ENCODE measurements at places on chromosomes 3 and 15.

- DNase-seq = no peak
These were observed 8.3 kb downstream of the EOGT start for GRCh38 chr3:69005071-69005790.

DNA sequence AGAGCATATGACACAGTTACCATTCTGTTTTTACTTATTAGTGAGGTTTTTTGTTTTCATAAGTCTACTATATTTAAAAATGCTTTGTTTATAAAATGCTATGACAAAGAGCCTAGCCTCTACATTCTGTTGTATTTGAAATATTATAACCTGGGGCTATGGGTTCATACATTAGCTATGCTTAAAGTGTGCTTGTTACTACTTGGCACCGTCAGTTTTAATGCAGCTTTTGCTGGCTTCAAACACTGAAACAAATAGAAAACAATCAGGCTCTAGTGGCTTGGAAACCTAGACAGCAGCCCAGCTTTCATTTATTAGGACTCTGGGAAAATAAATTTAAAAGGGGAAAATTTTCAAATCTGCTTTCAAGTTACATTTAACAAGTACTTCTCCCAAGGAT is 635.9 kb downstream of the CADM2 start:
- DNase-seq = no peak

GRCh38 chr15:80568298-80568697 is 126.8 kb upstream of the ABHD17C start:
- no peak for DNase-seq

DNA sequence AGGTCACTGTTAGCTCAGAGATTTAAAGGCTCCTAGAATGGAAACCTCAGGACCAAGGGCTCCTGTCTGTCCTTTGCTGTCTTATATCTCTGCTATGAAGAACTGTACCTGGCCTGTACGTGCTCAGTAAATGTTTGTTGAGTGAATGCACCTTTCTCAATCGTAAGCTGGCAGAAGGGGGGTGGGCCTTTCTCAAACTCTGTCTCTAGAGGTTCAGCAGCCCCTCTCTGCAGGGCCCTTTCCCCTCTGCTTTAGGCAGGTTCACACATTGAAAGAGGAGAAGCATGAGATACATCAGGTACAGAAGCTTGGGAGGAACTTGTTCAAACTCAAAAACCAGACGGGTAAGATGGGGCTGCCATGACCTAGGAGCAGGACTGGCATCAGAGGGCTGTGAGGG is 155.6 kb downstream of the GOLGA6L4 start:
- no peak for DNase-seq

DNA sequence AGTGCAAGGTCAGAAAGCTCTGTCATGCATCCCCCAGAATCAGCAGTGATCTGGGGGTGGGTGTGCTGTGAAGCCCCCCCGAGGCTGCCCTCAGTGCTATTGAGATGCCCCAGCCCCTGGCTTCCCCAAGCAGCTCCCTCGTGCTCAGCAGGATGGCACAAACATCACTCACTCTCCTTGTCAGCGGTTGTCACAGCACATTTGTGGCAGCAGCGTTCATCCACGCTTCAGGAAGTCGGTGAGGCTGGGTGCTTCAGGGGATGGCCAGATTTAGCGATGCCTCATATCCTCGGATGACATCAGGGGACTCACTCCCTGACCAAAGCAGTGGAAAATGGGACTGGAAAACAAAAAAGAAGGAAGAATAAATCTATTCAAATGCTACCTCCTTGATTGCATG is 54.4 kb upstream of the SLC6A11 start:
- no peak for DNase-seq

DNA sequence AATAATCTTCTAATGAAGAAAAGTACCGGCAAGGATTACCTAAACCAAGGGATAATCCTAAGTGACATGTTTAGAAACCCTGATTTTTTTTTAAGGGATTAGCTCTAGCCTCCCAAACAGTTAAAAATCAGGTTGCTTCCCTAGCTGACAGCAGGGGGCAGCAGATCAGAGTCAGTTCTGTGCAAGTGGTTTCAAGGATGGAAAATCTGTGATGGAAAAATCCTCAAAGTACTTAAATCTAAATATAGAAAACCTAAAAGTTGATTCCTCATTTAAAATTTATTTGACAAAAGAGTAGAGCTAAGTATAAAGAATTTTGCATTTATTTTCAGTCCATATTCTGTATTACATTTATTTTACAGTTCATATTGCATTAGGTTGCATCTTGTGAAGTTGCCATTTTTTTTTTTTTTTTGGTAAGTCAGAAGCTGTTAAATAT is 107.6 kb downstream of the PEX5L start:
- no peak for DNase-seq

DNA sequence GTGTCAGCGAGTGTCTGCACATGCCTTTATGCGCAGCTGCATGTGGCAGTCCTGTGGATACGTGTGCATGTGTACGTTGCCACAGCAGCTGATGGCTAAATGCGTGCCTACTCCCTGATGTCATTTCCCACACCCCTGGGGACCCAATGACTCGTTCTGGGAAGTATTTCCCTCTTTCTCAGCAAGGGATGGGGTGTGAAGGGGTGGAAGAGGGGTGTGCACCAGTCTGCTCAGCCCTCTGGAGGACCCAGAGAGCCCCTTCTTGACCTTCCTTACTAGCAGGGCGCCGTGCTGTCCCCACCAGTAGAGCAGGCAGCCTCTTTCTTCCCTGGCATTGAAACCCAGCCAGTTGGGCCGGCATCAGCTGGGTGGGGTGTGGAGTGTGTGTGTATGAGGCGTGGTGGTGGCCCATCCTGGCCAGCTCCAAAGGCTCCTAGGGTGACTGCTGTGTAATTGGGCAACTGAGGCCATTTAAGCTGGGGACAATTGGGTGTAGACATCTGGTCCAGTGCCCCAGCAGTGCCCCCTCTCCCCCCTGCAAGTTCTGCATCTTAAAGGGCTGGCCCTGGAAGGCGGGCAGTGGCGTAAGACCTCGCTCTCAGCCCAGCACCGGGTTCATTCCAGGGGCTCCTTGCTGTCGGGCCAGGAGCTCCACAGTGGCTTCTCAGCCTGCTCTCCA is 19.2 kb downstream of the SNX33 start:
- no peak for DNase-seq

DNA sequence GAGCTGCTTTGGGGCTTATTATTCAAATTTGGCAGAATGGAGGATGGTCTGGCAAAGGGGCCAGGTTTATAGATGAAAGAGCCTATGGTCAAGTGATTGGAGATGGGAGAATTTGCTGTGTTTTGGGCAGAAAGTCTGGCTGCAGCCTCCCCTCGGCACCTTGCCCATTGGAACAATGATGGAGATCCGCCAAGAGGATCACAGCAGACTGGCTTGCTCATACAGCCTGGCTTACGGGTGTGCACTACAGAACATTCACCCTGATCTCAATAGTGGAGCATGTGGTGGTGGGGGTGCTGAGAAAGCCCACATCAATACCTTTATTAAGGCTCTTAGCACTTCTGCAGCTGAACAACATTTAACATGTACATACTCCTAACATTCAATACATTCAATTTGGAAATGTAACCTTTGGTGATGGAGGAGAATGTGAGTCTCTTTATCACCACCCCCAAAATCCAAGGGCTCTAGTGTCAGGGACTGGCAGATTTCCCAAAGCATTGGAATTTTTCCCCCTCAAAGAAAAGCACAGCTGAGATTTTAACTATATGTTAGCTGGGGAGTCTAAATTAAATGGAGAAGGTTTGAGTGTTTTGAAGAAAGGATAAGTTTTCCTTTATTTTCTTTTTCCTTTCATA is 118.4 kb upstream of the TMC3 start:
- DNase-seq = peak; percentile 59

GRCh38 chr15:89812011-89812846 is 2.4 kb downstream of the ANPEP start:
- DNase-seq = no peak

DNA sequence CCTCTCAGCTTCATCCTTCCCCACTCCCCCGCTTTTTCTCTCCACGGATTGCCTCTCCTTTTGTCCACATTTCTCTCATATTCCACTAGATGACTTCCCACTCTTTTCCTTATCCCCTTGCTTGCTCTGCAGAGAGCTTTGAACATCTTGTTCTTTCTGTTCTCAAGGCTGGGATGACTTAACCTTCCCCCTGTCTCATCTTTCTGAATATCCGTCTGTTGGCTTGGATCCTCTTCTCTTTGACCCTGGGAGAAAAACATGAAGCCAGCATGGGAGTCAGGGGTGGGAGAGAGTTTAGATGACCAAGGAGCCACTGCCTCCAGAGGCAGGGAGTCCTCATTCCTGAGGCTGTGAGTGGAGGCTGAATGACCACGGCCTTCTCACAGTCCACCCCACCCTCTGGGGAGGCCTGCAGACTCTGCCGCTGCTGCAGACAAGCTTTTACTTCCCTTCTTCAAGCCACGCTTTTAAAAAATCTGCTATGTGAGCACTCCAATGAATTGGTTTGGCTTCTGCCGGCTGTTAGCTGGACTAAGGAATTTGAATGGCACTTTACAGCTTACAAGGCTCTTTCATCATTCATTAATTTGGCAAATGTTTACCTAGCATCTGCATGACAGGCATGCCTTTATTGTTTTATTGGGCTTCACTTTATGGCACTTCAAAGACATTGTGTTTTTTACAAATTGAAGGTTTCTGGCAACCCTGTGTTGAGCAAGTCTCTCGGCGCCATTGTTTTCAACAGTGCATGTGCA is 111.6 kb upstream of the SLC6A6 start:
- DNase-seq = no peak

DNA sequence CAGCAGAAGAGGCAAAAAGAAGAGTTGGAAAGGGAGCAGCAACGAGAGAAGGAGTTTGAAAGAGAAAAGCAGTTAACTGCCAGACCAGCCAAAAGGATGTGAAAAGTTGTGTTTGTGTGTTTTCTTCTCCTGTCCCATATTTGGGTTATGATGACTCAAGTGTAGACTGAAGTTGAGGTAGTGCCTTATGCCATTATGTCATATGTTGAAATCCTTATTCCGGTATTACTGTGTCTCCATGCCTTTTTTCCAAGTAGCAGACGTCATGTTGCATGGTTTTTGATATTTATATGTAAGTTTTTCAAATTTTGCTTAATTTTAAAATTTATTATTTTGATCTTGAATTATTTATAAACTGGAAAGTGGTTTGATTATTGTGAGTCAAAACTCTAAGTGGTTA is 19.2 kb downstream of the BLOC1S6 start:
- no peak for DNase-seq

DNA sequence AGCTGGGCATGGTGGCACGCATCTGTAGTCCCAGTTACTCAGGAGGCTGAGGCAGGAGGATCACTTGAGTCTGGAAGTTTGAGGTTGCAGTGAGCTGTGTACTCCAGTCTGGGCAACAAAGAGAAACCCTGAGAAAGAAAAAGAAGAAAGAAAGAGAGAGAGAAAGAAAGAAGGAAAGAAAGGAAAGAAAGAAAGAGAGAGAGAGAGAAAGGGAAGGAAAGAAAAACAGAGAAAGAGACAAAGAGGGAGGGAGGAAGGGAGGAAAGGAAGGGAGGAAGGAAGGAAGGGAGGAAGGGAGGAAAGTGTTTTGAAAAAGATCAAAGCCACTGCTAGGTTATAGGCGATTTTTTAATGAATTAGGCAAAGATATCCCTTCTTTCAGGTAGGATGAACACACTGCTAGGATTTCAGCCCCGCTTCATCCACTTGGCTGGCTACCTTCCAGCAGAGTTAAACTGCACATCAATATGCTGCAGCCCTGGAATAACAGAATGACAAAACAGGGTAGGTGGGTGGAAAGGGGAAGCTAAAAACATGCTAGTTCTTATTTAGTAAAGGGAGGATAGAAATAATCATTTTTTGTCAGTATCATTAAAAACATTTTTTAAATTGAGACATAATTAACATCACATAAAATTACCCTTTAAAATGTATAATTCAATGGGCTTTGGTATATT is 12.8 kb upstream of the PPARG start:
- no peak for DNase-seq

- DNase-seq = no peak
These were observed 102.7 kb downstream of the PTPRG start for GRCh38 chr3:61664105-61664482.

- no peak for DNase-seq
These were observed 24.7 kb downstream of the LOXL1 start for GRCh38 chr15:73950831-73951561.

DNA sequence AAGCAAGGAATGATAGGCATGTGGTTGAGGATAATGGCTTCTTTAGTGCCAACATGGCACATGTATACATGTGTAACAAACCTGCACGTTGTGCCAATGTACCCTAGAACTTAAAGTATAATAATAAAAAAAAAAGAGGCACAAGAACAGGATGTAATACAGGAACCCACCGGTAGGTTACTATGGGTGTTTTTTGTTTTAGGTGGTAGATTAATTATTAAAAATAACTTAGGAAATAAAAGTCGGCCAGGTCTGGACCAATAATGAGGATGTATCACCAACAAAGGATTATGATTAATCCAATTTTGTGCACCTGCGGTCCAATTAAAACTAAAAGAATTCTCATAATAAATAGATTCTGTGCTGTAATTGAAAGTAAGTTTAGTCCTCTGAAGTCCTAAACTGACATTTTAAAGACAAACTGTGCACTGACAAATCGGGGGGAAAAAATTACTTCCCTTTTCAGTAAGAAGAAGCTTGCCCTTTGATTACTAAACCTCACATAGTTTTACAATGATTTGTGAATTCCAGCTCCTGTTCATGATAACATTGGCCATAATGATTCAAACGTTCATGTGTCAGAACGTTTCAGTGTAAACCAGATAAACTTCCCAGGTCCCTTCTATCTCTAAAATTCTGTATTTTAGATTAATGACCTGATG is 62.2 kb downstream of the CASR start:
- no peak for DNase-seq

DNA sequence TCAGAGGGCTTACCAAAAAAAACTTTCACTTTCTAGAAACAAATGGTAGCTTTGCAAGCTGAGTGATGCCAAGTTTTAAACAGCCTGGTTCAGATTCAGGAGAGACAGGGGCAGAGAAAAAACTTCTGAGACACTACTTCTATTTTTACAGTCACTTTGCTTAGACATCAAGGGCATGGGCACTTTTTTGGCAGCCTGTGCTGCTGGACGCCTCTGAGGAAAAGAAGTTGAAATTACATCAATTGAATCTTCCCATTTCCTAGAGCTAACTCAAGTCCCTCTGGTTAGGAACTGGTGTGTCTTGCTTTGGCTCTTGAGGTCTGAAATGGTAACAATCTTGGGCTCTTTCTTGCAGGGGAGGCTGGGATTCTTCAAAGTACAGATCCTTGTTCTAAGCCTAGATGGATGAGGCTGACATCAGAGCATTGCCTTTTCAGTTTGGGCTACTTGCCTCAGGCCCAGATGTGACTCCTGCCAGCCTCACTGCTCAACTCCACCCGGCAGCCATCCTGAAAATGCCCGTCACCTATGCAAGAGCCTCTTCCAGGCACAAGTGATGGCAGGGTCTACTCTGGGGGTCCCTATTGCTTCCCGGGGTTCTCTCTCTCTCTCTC is 357.5 kb downstream of the FOXP1 start:
- DNase-seq = no peak

GRCh38 chr3:54476891-54477290 is 354.5 kb downstream of the CACNA2D3 start:
- no peak for DNase-seq

- no peak for DNase-seq
These were observed 20.7 kb upstream of the ISLR2 start for GRCh38 chr15:74109713-74110112.

- no peak for DNase-seq
These were observed 301.3 kb downstream of the EDEM1 start for GRCh38 chr3:5488771-5489170.

GRCh38 chr3:124532071-124532470 is 198.2 kb upstream of the UMPS start:
- no peak for DNase-seq

GRCh38 chr3:66483409-66483906 is 17.4 kb downstream of the LRIG1 start:
- DNase-seq = no peak

- no peak for DNase-seq
These were observed 113.8 kb upstream of the P2RY1 start for GRCh38 chr3:152720951-152721718.
